Naive thymus-derived CD8-positive, alpha-beta T cell (primary cell): ENCODE measurements at places on chromosomes 7 and 10.

- DNase-seq = no peak
Observed at GRCh38 chr10:13928451-13928850, 341.7 kb downstream of the PRPF18 start.

GRCh38 chr7:134630893-134631292 lies 15.8 kb upstream of the BPGM start:
- DNase-seq = no peak

- DNase-seq = no peak
Observed at GRCh38 chr7:126780993-126781392, 471.7 kb downstream of the GRM8 start.

GRCh38 chr10:120429395-120429794 lies 27.6 kb upstream of the PLPP4 start:
- DNase-seq = no peak

DNA sequence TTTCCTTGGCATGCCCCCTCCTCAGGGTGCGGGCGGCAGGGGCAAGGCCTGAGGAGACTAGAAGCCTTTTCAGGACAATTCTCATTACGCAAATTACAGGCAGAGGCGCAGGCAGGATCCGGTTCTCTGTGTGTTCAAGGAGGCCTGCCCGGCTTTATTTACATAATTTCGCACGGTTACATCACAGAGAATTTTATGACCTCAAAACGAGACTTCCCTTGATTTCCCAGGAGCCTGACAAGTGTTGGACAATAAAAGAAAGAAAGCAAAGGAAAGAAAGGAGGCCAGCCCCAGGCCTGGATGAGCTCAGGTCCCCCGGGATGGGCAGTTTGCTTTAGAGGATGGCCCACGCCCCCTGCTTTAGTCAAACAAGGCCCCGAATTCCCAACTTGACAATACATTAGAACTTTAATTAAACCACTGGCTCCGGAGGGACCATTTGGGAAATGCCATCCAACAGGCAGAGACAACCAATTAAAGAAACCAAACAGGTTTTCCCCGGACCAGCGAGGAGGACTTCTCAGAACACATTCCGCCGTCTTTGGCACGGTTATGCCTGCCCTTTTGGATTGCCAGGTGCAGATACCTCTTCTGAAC lies 2.9 kb downstream of the MNX1 start:
- DNase-seq = no peak

DNA sequence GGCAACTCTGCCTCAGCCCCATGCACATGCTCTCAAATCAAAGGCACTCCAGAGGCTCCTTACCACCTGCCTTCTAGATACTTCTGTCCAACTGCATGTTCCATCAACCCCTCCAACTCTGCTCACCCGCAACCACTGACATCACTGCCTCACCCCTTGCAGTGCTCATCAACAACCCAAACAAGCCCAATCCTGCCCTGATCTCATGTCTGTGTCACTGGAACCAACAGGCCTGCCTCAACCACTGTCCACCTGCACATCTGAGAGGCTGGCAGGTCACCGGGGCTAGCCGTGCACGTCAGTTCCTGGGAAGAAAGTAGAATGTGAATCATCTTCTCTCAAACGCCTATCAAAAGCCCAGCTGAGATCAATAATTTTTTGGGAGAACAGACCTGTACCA lies 33.3 kb downstream of the CTBP2 start:
- DNase-seq = no peak

- no peak for DNase-seq
Observed at GRCh38 chr7:142138996-142139395, 27.5 kb downstream of the MGAM2 start.
